ENCODE measurements at places on chromosomes 6 and 20. TPM values are rescaled to one million over a fixed set of nuclear protein-coding genes. Genes with fewer than 3 reads are reported as not detected.
A peak's percentile ranks its signal among the peaks of the same experiment; 100 is the strongest.

DNA sequence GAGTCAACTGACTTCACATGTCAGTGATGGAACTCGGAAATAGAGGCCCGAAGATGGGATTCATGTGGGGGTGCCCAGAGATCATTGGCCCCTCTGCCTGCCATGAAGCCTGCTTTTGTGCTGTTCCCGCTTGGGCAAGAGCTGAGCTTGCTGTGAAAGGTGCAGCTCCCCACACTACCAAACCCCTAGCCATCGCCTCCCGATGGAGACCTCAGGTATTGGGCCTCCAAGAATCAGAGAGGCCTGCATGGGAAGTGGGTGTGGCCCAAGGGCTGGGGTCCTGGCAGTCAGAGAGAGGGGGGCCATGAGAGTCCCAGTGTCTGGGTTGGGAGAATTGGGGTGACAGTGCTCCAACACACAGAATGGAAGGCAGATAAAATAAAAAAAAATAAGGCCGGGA is 160.9 kb downstream of the SOD2 start:
- no peak overlapping the region for H3K27ac ChIP-seq
- peaks cover 13% of the 10 kb centered on the region for H3K27me3 ChIP-seq
- no peak overlapping the region for H3K4me3 ChIP-seq
- no peak for DNase-seq

DNA sequence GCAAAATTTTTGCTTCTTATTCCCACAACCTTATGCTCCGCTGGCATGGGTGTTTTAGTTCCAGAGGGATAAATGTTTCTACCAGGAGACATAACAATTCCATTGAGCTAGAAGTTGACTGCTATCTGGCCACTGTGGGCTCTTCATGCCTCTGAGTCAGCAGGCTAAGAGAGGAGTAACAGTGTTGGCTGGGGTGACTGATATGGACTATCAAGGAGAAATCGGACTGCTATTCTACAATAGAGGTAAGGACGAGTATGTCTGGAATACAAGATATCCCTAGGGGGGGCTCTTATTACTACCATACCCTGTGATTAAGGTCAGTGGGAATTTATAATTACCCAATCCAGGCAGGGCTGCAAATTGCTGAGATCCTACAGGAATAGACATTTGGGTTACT is 26.9 kb downstream of the FBXO30 start:
- H3K27ac ChIP-seq = no peak overlapping the region
- peaks cover 8% of the 10 kb centered on the region for H3K36me3 ChIP-seq
- H3K4me3 ChIP-seq = no peak overlapping the region
- H3K27me3 ChIP-seq = no peaks in the 10 kb centered on the region
- H3K4me1 ChIP-seq = no peaks in the 10 kb centered on the region
- DNase-seq = no peak

- no peak overlapping the region for H3K4me3 ChIP-seq
- H3K27ac ChIP-seq = no peak overlapping the region
- H3K27me3 ChIP-seq = no peaks in the 10 kb centered on the region
These were observed 679.7 kb upstream of the ID4 start for GRCh38 chr6:19157486-19157885.

DNA sequence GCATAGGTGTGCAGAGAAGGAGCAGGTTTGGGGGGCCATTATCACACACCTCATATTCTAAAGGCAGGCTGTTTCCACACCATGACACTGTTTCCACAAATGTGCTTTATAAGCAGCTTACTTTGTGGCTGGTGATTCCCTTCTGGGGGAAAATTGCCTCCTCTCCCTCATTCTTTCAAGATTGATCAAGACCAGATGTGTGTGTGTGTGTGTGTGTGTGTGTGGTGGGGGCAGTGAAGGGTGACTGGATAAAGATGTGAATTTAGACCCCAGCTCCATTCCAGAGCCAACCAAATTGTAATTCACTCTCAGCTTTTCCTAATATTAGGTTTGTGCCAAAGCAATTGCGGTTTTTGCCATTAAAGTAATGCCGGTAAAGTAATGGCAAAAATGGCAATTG is 45.6 kb downstream of the EDN3 start:
- no peaks in the 10 kb centered on the region for H3K36me3 ChIP-seq
- H3K27ac ChIP-seq = no peak overlapping the region
- peaks cover 6% of the 10 kb centered on the region for H3K27me3 ChIP-seq
- no peaks in the 10 kb centered on the region for H3K4me1 ChIP-seq
- H3K4me3 ChIP-seq = no peak overlapping the region

DNA sequence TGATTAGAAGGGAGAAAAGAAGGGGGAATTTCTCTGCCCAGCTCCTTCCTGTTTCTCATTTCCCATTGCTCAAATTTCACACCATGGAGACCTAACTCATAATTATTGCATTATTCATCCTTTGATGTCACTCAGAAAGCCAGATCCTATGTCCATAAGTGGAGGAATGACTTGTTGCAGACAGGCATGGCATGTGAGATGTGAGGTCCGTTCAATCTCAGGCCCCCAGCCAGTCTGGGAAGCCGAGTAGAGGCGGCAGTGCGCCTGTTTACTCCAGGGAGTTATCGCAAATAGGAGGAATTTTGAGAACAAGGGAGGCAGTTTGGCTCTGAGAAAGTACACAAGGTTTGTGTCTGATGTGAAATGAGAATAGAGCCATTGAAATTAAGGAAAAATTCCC is 26.9 kb upstream of the MOCS1 start:
- H3K27ac ChIP-seq = no peak overlapping the region
- no peaks in the 10 kb centered on the region for H3K36me3 ChIP-seq
- DNase-seq = no peak
- H3K4me1 ChIP-seq = no peaks in the 10 kb centered on the region
- no peak overlapping the region for H3K4me3 ChIP-seq

GRCh38 chr6:157714153-157714490 is 108.9 kb upstream of the SNX9 start:
- DNase-seq = no peak
- peaks cover 16% of the 10 kb centered on the region for H3K4me1 ChIP-seq
- no peaks in the 10 kb centered on the region for H3K36me3 ChIP-seq
- no peaks in the 10 kb centered on the region for H3K27me3 ChIP-seq
- no peak overlapping the region for H3K4me3 ChIP-seq

- H3K4me3 ChIP-seq = no peak overlapping the region
- no peaks in the 10 kb centered on the region for H3K4me1 ChIP-seq
- no peak for DNase-seq
- H3K27me3 ChIP-seq = no peaks in the 10 kb centered on the region
These were observed 152.2 kb downstream of the BACH2 start for GRCh38 chr6:90144396-90144795.

GRCh38 chr6:27392623-27393022 is 4.1 kb downstream of the ZNF391 start:
- no peaks in the 10 kb centered on the region for H3K36me3 ChIP-seq
- H3K27ac ChIP-seq = no peak overlapping the region
- peaks cover 6% of the 10 kb centered on the region for H3K4me1 ChIP-seq
- no peak for DNase-seq

- H3K4me3 ChIP-seq = no peak overlapping the region
- no peaks in the 10 kb centered on the region for H3K27me3 ChIP-seq
- no peak for DNase-seq
- no peaks in the 10 kb centered on the region for H3K36me3 ChIP-seq
- no peak overlapping the region for H3K27ac ChIP-seq
- no peaks in the 10 kb centered on the region for H3K4me1 ChIP-seq
These were observed 164.7 kb upstream of the PDE7B start for GRCh38 chr6:135686784-135687301.

GRCh38 chr6:107539409-107539808 is 49.5 kb downstream of the SOBP start:
- no peaks in the 10 kb centered on the region for H3K27me3 ChIP-seq
- no peaks in the 10 kb centered on the region for H3K36me3 ChIP-seq
- peaks cover 59% of the 10 kb centered on the region for H3K4me1 ChIP-seq
- H3K27ac ChIP-seq = no peak overlapping the region

DNA sequence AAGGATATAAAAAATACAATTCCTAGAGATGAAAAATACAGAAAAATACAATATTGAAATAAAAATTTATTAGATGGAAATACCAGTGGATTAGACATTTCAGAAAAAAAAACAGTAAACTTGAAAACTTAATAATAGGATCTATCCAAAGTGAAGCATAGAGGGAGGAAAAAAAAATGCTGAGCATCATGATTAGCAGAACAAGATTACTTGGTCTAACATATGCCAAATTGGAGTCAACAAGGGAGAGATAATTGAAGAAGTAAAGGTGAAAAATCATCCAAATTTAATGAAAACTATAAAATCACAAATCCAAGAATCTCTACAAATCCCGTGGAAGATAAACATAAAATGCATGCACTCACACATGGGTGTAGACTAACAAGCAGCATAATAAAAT is 166.2 kb upstream of the BMP5 start:
- no peak overlapping the region for H3K27ac ChIP-seq
- H3K27me3 ChIP-seq = no peaks in the 10 kb centered on the region
- H3K4me3 ChIP-seq = no peak overlapping the region
- no peak for DNase-seq

DNA sequence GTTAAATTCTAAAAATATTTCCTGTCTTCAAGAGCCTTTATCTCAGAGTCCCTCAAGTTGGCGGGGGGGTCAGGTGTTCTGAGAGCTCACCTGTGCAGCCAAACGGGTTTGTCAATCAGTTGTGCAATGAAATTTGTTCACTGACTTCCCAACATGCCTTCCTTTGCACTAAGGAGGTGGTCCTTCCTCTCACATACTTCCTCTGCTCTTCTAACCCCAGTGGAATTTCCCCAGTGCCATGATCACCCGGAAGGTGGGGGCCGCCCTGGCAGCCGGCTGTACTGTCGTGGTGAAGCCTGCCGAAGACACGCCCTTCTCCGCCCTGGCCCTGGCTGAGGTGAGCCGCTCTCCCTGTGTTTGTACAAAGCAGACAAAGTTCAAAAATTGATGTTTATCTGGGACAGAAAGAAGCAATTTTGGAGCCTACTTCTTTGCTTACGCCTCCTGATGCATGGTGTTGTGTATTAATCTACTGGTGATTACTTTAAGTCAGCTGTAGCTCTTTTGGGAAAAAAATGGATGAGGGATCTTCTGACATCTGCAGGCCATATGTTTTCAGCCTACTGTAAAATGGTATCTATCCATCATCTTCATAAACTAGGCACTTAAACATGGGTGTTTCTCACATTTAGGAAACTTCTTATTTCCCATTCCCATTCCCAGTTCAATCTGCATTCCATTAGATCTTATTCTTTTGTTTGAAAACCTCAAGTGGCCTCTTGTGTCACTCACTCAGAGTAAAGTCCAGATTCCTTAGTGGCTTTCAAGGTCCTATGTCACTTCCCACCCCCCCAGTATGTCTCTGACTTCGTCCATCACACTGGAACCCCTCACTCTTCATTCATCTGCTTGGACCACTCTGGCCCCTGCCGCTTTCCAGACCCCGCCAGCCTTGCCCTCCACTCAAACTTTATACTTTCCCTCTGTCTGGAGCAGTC is 10.1 kb downstream of the ALDH5A1 start:
- no peak overlapping the region for H3K27ac ChIP-seq
- no peak overlapping the region for H3K4me3 ChIP-seq
- no peaks in the 10 kb centered on the region for H3K36me3 ChIP-seq
- no peak for DNase-seq
- no peaks in the 10 kb centered on the region for H3K27me3 ChIP-seq

DNA sequence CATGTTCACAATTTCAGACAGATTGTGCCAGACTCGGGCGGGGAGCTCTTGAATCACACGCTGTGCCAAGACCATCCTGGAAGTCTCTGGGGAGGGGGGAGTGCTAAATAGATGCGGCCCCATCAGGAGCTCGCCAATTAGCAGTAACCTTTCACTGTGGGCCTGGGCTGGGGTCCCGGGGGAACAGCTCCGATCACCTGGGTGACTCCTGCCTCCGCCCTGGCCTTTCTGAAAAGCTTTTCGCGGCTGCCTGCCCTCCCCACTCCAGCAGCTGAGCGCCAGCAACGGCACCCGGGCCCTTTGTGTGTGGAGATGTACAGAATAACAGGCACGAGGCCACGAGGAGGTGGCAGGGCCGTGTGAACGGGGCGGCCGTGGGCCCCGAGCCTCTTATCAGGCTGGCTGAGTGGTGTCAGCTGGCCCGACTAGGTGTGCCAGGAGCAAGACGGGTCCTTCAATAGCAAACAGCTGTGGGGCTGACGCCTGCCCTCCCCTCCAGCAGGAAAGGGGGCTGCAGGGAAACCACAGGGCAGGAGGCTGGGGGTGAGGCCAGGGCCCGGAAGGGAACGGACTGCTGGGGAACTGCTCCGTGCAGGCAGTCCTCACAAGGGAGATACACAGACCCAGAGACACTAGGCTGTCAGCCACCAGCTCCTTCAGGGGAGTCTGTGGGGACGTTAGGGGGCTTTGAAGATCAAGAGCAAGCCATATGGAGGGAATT is 56.8 kb downstream of the NOL4L start:
- H3K27ac ChIP-seq = no peak overlapping the region
- H3K27me3 ChIP-seq = no peaks in the 10 kb centered on the region
- H3K4me3 ChIP-seq = no peak overlapping the region

DNA sequence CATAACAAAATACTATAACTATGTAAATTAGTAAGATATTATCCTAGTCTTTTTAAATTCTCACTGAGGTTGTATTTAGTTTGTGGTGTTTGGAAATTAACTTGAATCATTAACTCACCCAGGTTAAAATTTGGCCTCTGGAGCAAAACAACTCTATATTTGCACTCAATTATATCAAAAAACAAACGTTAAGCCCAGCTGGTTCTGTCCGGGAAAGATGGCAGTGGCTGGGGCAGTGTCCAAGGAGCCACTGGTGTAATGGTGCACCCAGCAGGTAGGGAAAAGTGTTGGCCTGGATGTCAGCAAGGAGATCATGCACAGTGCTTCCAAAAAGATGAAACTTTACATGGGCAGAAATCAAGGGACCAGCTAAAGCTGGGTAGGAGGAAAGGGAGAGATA is 285.3 kb upstream of the CITED2 start:
- no peak overlapping the region for H3K4me3 ChIP-seq
- no peaks in the 10 kb centered on the region for H3K27me3 ChIP-seq
- no peak for DNase-seq
- no peak overlapping the region for H3K27ac ChIP-seq

GRCh38 chr6:37695857-37696219 is 1.8 kb downstream of the MDGA1 start:
- DNase-seq = no peak
- no peak overlapping the region for H3K27ac ChIP-seq
- H3K4me3 ChIP-seq = peak overlapping the region; percentile 72
- peaks cover 40% of the 10 kb centered on the region for H3K4me1 ChIP-seq

The SAPCD1 gene
- total RNA-seq = 10.1 TPM

The ABHD16B gene
- total RNA-seq = not detected

The IL17F gene
- total RNA-seq = not detected

The GPX5 gene
- total RNA-seq = not detected

The BHLHE23 gene
- total RNA-seq = 0.22 TPM

The BPI gene
- total RNA-seq = not detected

The CASS4 gene
- total RNA-seq = 0.09 TPM

The WASF1 gene
- 81.1 TPM for total RNA-seq

The RIMS1 gene
- 2.5 TPM for total RNA-seq
